Tongue (tissue), 3 donors: ENCODE measurements at places on chromosomes 4 and X. TPM values are rescaled to one million over a fixed set of nuclear protein-coding genes. Genes with fewer than 3 reads are reported as not detected.

- DNase-seq: no peak
Observed at GRCh38 chrX:114584375-114584943, 573 bp downstream of the HTR2C start.

- DNase-seq: no peak
Observed at GRCh38 chrX:125394449-125394848, 74.8 kb downstream of the TEX13C start.

DUX4 gene
- total RNA-seq: not detected

ASB12 gene
- total RNA-seq: 5.7 TPM

PIR gene
- total RNA-seq: 6.8 TPM
